ENCODE measurements at places on chromosomes 12 and 14.

DNA sequence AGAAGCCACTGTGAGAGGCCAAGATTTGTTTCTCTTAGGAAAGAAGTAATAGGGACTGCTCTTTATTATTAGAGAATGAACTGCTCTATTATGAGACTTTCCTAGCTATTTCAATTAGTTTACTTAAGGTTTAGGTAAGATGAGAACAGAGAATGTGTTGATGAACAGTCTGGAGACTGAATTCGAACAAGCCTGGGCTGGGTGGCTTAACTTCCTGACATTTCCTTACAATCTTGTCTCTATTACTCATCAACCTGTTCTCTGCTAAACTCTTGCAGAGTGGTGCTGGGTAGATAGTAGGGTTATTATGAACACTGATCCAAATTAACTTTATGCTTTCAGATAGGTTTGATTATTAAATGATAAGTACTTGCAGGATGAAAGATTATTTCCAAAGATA is 31.2 kb downstream of the SLC15A5 start:
- DNase-seq, result no peak

DNA sequence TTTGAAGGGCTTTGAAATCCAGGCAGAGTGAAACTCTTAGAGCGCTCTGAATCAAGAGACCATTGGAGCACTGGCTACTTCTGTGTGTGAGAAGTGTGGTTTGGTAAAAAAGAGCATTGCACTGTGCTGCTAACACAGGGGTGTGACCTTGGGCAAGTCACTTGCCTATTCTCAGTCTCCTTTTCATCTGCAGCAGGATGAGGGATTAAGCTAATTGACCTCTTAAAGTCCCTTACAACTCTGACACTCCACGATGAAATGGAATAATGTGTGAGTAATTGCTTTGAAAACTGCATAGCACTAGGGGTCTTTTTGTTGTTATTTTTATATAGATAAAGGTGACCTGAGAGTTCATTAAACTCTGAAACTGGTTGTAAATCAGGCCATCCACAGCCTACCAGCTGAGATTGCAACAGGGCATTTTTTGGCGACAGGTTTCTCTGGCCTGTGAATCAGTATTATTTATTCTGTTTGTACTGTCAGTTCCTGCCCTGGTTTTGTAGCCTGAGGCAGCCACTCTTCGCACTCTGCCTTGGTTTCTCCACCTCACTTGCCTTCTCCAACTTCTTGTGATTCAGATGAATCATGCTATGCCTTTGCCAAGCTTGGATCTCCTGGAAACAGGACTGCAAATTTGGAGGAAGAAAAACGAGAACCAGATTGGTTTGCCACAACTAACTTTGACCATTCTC is 159.9 kb upstream of the PARP11 start:
- no peak for DNase-seq

DNA sequence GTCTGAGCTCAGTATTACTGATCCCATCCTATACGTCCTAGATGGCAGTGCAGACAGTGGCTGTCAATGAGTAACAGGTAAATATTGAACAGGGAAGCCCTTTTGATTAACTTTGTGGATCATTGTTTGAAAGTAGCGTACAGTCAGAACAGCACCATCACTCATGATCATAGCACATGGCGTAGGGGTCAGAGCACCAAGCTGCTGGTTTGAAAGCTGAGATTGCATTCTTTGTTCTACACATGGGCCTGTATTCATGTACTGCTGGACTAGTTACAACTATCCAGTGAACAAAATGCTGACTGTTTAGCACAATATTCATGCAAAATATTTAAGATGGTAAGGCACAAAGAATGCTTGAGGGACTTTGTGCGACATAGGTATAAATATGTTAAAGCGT is 131.8 kb downstream of the NPAS3 start:
- DNase-seq, result no peak

GRCh38 chr14:56175773-56176172 is 57.6 kb downstream of the PELI2 start:
- DNase-seq, result no peak

DNA sequence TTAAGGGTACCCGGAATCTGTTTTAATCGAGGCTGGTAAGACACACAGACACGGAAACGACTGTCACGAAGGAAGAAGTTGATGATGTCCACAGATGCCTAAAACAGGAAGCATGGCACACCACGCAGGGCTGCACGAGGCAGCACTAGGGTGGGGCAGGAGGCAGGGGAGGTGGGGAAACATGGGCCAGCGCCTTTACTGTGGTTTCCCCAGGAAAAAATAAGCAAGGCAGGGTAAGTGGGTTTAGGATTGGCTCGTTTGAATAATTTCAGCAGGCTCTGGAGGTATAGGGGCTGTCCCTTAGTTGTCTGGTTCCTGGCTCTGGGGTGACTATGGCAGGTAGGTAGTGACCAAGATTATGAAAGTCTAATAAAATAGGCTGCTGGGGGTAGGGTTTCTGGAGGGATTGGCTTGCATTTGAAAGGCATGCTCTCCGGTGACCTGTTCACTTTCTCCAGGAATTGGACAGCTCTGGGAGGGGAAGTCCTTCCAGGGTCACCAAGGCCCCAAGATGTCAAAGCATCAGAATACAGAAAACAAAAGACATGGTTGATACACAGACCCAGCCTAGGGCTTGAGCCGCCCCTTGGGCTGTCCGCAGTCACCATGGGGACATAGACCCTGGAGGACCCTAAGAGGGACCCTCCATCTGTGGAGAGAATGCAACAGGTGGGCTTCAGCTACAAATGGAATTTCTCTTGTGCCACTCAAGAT is 35.3 kb downstream of the MAP1LC3B2 start:
- DNase-seq, result no peak

GRCh38 chr12:70619471-70620152 is 17.6 kb downstream of the PTPRB start:
- DNase-seq, result no peak

GRCh38 chr12:96206936-96207662 is 12.9 kb downstream of the ELK3 start:
- no peak for DNase-seq

- DNase-seq, result no peak
These were observed 26.4 kb downstream of the PTPRQ start for GRCh38 chr12:80470403-80470802.

- no peak for DNase-seq
These were observed 35.2 kb downstream of the RNFT2 start for GRCh38 chr12:116773276-116773731.

DNA sequence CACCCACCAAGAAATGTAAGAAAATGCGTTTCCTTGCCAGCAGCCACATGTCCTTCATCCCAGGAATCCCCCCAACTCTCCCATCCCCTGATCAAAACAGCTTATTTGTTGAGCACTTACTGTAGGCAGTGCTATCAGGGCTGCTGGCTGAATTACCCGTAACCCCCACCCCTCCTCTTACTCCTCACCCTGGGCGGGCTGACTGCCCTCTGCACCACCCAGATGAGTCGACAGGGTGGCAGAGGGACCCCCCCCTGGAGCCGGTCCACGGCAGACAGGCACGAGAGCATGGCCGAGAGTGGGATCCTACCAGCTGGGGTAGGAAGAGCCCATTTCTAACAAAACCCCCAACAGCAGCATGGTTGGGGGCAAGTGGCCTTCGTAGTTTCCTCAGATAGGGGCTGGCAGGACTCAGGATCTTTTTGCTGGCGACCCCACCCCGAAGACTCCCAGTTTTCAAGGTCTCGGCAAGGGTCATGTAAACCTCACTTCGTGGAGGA is 1.1 kb upstream of the RHOF start:
- no peak for DNase-seq

- DNase-seq, result no peak
These were observed 77.0 kb downstream of the CATSPERB start for GRCh38 chr14:91654836-91655235.

DNA sequence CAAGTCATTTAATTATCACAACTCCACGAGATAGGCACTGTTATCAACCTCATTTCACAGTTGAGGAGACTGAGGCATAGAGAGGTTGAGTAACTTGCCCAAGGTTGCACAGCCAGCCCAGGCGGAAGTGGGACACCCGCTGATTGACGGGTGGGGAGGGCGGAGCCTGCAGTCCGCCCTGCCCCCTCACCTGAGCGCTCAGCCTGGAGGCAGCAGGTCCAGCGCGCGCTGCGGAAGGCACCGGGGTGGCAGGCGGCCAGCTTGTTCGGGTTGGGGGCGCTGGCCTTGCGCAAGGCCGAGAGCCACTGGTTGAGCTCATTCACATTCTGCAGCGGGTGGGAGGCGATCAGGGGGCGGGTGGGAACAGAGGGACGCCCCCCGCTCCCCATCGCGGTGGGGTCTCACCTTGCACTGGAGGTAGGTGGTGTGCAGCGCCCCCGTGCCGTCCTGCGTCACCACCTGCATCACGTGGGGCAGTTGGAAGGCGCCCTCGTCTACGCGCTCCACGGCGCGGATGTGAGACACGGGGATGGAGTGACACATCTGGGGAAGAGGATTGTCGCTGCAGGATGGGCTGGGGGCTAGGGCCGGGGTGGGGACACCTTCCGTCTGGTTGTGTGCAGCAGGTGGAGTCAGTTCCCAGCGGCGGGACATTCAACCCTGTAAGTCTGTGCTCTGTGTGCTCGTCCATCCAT is 31.7 kb downstream of the RASAL1 start:
- DNase-seq, result no peak

GRCh38 chr12:68416826-68417225 is 84.7 kb upstream of the MDM1 start:
- no peak for DNase-seq

- DNase-seq, result no peak
These were observed 839 bp downstream of the SLC38A1 start for GRCh38 chr12:46267825-46268582.

GRCh38 chr14:100592972-100593371 is 5.8 kb upstream of the BEGAIN start:
- no peak for DNase-seq

- peak; percentile 80 for DNase-seq
These were observed at the start of gene SSPN for GRCh38 chr12:26195250-26195640. Gene SSPN (plus strand): TSS chr12:26195573. CDS start chr12:26195673, 100 bp downstream.

DNA sequence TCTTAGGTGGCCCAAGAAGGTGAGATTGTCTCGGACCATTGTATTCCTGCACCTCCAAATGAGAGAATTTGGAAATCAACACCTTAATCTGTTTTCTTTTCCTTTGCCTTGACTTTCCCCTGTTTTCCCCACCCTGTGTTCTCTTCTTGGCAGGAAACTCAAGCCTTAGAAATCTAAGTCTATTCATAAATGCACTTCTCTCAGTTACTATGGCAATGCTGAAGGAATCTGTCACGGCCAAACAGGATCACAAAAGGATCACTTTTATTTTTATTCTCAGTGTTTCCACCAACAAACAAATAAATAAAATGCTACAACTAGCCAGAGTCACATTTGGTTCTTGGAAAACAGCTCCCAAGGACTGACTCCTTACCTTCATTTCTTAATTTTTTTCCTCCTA is 270.5 kb downstream of the BCAT1 start:
- DNase-seq, result no peak

GRCh38 chr14:89575386-89576061 is 158.5 kb upstream of the FOXN3 start:
- DNase-seq, result no peak

GRCh38 chr14:91749868-91750267 is 18.0 kb upstream of the CATSPERB start:
- no peak for DNase-seq

DNA sequence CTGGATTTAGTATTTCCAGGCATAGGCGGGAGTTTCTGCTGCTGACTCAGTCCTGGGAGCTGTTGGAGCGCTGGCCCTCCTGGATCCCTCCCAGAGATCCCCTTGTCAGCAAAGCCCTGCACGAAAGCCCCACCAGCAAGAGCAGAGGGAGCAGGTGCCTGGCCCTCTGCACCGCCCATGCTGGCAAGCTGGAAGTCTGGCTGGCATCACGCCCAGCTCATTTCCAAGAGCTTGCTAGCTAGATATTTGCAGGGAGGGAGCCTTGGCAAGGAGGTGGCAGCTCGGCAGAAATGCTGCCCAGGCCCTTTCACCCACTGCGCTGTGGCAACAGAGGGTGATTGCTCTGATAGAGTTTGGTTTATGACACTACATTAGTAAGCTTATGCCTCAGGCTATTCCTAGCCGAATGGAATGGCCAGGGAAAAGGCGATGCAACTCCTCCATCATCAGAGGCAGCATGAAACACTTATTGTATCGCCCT is 193.9 kb downstream of the EMP1 start:
- DNase-seq, result peak; percentile 20

DNA sequence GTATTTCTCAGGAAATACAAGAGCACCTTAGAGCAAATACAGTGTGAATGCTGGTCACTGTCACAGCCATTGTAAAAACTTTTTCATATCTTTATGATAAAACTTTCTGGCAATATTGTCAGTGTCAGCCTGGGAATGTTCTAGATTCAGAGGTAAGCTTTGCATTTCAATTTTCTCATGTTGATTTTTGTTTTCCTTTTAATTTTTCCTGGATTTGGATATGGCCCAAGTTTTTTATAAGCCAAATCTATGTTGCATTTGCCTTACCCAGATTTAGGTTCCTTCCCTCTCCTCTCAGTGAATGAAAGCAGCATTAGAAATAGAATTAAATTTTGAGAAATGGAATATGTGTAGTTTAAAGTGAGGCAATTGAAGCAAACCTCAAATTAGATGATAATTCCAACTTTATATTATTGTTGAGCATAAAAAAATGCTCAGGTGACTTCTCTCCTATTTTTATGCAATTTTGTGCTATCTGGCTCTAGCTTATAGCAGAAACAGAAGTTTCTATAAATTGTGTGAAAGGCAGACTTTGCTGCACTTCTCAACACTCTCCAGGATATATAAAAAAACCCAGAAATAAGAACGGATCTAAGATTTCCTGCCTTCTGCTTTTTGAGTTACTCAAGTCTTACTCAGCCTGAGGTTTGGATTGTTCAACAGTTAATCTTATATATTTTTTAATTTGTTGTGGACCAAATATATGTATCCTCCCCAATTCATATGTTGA is 368.2 kb upstream of the PRICKLE1 start:
- DNase-seq, result no peak

- DNase-seq, result no peak
These were observed 466.0 kb upstream of the RGS6 start for GRCh38 chr14:71466251-71466650.

DNA sequence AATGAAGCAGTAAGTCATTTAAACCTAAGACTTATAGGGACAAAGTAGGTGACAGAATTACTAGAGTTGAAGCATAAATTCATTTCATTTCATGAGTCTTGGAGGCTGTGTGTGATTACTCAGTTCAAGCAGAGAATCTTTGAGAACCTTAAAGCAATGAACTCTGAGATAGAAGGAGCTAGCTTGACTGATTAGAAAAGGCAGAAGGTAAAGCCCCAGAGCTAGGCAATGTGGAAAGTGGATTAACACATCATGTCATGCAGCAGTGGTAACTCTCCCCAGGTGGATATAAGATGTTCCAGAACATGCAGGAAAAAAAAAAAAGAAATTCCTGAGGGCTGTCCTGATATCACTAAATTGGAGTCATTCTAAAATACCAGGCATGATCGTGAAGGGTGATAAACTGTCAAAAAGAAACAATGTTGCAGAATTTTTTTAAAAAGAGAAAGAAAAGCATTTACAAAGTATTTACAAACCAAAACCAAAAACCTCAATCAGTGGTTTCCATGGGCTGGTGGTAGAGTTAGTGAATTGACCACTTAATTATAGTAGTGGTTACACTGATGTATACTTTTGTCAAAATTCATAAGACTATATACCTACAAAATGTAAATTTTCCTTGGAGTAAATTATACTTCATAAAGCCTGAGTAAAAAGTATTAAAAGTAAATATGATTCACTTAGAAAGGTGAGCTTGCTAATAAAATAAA is 12.7 kb upstream of the SLC16A7 start:
- no peak for DNase-seq

All from C1 segment of cervical spinal cord (tissue), 14 donors.